ENCODE measurements at places on chromosomes 3 and 15.

DNA sequence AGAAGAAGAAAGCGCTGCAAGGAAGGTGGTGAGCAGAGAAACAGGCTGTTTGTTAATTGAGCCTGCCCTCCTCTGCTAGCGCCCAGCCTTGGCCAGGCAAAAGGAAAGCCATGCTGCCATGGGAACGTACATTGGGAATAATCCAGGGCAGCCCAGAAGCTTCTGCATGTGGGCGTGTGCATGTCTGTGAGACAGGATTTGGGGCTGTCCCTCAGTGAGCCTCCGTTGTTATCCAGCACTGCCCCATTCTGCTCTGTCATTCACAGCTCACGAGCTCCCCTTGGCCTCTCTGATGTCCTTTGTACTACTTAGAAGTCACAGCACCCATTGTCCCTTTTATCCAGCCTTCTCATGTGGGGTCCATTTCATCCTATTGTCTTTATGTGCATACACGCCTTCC is 239.1 kb upstream of the ROPN1 start:
- DNase-seq: no peak

DNA sequence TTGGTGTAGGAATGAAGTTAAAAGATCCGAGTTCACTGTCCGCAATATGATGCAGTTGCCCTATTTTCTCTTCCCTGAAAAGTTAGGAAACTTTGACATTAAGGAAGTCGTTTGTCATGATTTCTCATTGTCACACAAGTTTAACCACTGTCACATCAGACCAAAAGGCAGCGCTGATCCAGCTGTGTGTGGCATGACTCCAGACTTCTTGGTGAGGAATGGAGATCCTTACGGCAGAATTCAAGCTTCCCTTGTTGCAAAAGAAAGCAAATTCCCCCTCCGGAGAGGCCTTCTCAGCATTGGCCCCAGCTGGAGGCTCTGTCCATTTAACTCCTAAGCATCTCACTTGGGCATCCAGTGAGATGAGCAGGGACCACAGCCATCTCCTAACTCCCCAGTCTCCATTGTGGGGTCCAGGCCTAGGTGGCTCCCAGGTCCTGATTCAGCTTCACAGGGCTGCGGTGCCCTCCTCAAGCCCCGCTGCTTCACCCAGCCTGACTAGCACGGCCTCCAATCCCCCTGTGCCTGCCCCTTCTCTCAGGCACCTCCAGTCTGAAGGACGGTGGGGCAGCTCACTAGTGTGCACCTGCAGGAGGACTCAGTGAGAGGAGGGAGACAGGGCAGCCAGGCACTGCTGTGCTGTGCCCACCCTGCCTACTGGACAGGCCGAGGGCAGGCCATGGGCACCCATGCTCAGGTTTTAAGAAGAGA is 159.5 kb downstream of the CHSY1 start:
- DNase-seq: no peak

- no peak for DNase-seq
Observed at GRCh38 chr15:95598251-95598855, 732.1 kb upstream of the NR2F2 start.

GRCh38 chr15:63234451-63234870 is 42.9 kb upstream of the APH1B start:
- DNase-seq: no peak

DNA sequence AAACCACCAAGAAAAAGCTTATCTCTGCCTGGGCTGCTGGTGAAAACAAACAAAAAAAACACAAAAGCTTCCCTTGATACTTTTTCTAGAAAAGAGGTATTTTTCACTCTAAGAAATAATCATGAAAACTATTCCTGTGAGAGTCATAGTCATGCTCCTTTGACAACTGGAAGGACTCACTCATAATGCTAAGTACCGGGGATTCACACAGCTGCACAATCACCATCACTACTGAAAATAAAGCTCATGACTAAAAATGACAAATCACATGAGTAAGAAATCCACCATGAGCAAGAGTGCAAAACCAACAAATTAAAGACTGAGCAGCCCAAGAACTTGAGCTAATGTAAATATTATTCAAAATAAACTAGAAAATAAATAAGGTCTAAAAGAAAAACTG is 10.6 kb upstream of the POU1F1 start:
- no peak for DNase-seq

- peak; percentile 3 for DNase-seq
Observed at GRCh38 chr3:143222505-143222904, 102.9 kb downstream of the CHST2 start.

DNA sequence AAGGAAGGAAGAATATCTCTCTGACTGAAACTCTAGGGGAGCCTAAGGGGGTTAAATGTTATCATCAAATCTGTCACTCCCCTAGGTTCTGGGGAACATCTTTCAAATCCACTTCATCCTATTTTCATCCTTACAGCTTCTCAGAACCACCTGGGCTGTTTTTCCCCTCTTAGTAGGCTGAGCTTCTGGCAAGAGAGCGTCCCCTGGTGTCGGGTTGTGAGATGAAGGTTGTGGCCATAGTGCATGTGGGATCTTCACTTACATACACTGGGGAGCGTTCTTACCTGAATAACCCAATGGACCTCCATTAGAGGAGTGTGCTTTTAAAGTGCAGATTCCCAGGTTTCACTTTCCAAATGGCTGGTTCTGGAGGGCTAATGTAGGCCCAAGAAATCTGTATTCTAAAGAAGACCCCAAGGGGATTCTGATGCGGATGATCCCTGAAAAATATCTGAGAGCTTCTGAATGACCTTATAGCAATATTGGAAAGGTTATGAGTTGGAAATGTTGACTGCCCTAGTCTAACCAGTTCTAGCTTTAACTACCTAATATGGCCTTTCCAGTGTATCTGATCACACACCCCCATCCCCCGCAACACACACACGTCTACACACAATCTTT is 663.7 kb downstream of the AGBL1 start:
- DNase-seq: peak; percentile 77

GRCh38 chr15:73632670-73633058 is 525 bp downstream of the NPTN start:
- DNase-seq: no peak

GRCh38 chr15:65300924-65301441 is 3.5 kb upstream of the RNU5B-1 start:
- no peak for DNase-seq

DNA sequence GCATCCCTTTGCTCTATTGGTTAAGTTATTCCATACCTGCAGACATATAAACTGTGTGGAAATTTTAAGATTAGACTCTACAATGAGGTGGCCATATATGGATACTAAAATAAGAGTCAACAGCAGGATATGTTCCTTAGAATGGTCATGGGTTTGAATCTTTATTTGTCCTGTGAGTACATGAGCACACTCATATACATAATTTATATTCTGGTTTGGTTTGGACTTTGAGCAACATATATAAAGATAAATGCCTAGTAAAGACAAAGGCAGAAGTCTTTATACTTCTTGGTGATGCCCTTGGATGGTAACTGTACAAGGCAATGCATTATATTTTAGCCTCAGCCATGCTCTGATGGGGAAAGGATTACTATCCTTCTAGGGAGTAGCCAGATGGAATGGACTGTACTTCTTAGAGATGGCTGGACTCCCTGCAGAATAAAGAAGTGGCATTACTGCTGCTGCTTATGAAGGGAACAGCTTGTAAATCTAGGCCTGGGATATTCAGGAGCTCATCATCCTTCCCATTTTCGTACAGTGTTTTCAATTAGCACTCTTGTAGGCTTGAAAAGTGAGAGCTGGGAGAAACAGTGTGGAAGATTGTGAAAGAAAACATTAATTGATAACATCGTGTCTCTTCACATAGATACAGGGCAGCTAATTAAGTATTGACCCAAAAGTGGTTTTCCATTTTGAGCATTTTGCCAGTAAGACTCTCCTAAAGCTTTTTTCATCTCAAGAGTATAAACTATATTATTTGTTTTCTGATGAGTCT is 60.4 kb downstream of the HMG20A start:
- no peak for DNase-seq

Measured in activated CD8-positive, alpha-beta T cell treated with anti-CD3 and anti-CD28 coated beads for 36 hours (primary cell).